ENCODE measurements at places on chromosomes 7 and 10.
A peak's percentile ranks its signal among the peaks of the same experiment; 100 is the strongest.

DNA sequence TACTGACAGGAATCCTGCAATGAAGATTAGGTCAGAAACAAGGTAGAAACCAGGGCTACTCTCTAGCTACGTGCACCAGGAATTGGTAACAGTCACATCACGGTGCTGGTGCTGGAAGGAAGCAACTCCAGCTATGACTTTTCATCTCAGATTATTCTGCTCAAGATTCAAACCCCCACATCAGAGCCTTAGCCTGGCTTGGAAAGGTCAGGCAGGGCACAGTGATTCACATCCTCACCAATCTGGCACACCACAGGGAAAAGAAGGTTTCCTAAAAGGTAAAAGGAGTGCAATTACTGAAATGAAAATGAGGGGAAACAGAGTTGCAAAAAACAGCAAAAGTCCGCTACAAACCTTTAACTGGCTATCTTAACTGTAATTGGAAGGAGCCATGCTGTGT is 240.2 kb upstream of the NPSR1 start:
- no peak for DNase-seq

- DNase-seq, result peak; percentile 24
Measured at GRCh38 chr10:119805702-119806230, 66.9 kb downstream of the MCMBP start.

GRCh38 chr7:491292-491957 is 28.2 kb downstream of the PDGFA start:
- no peak for DNase-seq

GRCh38 chr10:119285495-119286267 is 78.3 kb downstream of the GRK5 start:
- no peak for DNase-seq

- no peak for DNase-seq
Measured at GRCh38 chr7:83514977-83515376, 134.0 kb downstream of the SEMA3E start.

DNA sequence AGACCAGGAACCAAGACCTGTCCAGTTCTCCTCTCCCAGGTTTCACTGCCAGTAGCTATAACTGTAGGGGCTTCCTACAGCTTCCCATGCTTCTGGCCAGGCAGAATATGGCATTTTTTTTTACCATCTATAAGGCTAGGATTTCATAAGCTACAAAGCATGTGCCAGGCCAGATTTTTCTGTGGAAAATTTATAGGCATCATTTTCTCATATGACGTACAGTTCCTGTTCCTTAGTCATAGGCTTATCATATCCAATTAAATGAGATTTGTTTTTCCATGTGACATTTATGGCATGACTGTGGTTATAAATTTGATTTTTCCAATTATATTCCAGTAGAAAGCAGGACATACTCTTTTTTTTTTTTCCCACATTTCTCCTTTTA is 208.6 kb upstream of the NPY start:
- no peak for DNase-seq

DNA sequence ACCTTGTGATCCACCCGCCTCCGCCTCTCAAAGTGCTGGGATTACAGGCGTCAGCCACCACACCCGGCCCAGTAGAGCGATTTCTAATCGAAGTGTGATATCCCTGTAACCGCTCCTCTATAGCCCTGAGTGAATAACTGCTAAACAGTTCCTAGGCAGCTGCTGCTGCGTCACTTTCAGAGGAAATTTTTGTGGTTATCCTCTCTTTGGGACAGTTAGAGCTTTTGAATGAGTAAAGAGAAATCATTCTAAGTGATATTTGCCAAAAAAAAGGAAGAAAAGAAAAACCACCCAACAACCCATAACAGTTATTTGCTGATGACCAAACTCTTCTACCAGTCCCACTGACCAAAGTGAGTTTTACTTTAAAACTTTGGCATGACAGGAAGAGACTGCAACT is 59.9 kb downstream of the MKX start:
- DNase-seq, result no peak

- peak; percentile 21 for DNase-seq
Measured at GRCh38 chr7:156473476-156474240, 166.9 kb upstream of the RNF32 start.

DNA sequence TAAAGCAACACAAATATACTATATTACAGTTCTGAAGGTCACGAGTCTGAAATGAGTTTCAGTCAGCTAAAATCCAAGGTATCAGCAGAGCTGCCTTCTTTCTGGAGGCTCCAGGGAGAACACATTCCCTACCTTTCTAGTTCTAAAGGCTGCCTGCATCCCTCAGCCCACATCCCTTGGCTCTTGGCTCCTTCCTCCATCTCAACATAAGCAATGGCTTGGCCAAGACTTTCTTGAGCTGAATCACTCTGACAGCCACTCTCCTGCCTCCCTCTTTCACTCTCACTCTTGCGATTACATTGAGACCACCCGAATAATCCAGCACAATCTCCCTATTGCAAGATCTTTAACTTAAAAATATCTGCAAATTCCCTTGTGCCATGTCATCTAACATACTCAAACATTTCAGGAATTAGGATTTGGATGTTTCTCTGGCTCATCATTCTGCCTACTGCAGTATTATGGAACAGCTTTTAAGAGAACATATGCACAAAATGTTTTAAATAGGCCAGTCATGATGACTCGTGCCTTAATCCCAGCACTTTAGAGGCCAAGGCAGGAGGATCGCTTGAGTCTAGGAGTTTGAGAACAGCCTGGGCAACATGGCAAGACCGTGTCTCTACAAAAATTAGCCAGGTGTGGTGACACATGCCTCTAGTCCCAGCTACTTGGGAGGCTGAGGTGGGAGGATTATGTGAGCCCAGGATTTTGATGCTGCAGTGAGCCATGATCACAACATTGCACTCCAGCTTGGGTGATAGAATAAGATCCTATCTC is 144.2 kb upstream of the VSTM2A start:
- DNase-seq, result no peak

- no peak for DNase-seq
Measured at GRCh38 chr7:37405603-37406122, 43.0 kb downstream of the ELMO1 start.

DNA sequence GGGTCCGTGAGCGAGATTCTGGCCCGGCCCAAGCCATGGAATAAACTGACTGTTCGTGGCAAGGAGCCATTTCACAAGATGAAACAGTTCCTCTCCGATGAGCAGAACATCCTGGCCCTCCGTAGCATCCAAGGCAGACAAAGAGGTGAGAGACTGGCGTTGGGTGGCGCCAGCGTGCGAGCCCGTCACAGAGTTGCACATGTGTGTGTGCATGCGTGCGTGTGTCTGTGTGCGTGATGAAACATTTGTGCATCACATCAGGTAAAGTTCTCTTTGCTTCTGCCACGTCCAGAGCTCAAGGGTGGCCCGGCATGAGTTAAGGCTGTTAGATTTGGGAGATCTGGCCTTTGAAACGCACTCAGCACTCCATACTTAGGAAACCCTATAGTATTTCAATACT is 89.5 kb upstream of the SH2B2 start:
- DNase-seq, result no peak

DNA sequence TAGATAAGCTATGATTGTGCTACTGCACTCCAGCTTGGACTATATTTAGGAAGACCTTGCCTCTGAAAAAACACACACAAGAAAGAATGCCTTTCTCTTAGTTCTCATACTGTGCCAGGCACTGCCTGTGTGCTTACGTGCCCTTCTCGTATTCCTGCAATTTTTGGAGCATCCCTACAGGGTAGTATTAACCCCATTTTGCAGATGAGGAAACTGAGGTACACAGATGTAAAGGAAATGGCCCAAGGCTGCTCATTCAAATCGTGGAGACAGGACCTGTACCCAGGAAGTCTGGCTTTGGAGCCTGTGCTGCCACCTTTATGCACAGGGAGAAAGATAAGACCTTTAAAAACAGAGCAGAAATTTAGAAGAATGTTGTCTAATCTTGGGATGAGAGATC is 16.7 kb downstream of the AGAP3 start:
- no peak for DNase-seq

- peak; percentile 10 for DNase-seq
Measured at GRCh38 chr10:79608505-79609375, 2.0 kb upstream of the SFTPA1 start.

DNA sequence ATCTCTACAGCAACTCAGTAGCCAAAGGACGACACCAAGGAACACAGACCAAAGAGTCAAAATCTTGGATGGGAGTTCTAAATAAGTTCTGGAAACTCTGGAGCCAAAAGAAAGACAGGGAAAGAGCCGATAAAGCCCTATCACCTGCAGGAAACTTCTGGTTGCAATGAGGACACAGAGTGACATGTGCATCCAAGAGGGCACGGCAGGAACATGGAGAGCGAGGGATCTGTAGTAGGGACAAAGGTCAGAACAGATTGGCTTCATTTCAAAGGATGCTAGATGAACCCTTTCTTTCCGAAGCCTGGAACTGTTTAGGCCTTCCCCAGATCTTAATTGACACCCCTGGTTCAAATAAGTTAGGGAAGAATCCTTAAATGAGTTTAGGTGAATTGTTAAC is 39.5 kb downstream of the CACNA2D1 start:
- DNase-seq, result no peak

- DNase-seq, result no peak
Measured at GRCh38 chr10:105148456-105148855, 507.4 kb downstream of the SORCS3 start.

- no peak for DNase-seq
Measured at GRCh38 chr10:53597835-53598251, 825.3 kb upstream of the MBL2 start.

GRCh38 chr10:50653142-50653541 is 29.4 kb upstream of the SGMS1 start:
- DNase-seq, result peak; percentile 74

DNA sequence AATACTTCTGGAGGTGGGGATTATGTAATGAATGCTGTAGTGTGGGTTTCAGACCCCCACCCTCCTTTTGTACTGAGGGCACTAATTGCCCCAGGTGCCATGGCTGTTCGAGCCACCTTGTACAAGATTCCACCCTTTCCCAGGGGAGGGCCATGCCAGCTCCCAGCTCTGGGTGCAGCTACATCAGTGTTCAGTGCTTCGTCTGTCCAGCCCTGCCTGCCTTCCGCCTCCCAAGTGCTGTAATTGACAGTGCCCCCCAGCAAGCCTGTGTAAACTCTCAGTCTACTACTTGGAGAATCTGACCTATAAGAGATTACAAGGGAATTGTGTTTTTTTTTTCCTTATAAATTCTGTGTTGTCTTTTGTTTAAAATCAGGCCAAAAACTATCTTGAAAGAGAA is 33.0 kb downstream of the GTF2I start:
- no peak for DNase-seq

DNA sequence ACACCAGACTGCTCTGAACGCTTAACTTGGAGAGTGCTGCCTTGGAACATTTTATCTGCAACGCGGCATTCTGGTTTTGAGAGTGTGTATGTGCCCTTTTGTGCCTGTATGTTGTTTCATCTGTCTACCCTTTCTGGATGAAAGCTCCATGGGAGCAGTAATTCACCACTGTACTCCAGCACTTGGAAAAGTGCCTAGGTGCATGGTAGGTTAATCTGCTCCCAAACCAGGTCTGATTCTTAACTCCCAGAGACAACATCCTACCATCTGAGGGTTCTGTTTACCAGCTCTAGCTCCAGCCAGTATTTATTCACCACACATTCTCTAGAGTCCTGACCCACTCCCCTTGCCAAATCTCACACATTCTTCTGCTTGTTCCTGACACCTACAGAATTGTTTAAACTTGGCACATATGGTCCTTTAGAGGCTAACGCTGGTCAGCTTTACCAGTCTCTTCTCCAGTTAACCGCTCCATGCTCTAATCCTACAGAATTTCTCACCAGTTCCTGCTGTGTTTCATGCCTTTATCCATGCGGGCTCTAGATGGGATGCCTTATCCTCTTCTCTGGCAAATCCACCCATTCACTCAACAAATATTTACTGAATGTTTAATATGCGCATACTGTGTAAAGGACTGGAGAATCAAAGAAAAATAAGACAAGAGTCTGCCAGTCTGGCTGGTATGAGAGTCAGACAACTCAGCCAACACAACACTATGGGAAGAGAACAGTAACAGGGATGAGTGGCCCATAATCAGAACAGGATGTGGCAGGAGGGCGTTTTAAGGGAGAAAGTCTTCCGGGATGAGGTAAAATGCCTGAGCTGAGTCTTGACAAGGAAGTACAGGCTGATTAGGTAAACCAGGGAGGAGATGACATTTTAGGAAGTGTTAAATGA is 46.3 kb downstream of the MTPN start:
- peak; percentile 67 for DNase-seq

DNA sequence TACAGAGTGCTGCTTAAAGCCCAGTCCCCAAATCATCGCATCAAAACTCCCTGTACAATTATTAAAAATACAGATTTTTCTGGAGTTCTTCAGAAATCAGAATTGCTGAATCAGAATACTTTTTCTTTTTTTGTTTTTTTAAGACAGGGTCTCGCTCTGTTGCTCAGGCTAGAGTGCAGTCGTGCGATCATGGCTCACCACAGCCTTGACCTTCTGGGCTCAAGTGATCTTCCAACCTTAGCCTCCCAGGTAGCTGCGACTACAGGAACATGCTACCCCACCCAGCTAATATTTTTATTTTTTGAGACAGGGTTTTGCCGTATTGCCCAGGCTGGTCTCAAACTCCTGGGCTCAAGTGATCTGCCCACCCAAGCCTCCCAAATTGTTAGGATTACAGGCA is 3.9 kb downstream of the BBIP1 start:
- DNase-seq, result no peak

- peak; percentile 73 for DNase-seq
Measured at GRCh38 chr7:134730411-134730829, 49.0 kb upstream of the CALD1 start.

GRCh38 chr7:3274131-3274530 is 26.9 kb upstream of the SDK1 start:
- DNase-seq, result no peak

DNA sequence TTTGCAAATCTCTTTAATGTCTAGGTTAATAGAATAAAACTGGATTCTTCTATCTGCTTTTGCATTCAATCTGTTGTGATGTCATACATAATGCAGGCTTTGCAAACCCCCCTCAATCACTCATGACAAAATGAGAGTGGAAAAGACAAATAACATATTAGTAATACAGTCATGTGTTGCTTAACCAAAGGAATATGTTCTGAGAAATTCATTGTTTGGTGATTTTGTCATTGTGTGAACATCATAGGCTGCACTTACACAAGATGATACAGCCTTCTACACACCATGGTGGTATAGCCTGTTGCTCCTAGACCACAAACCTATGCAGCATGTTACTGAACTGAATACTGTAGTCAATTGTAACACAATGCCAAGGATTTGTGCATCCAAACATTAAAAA is 87.3 kb upstream of the SEC61G start:
- no peak for DNase-seq

GRCh38 chr7:154484406-154484805 is 432.2 kb downstream of the DPP6 start:
- no peak for DNase-seq

GRCh38 chr7:113113912-113114311 is 4.4 kb downstream of the SMIM30 start:
- no peak for DNase-seq

DNA sequence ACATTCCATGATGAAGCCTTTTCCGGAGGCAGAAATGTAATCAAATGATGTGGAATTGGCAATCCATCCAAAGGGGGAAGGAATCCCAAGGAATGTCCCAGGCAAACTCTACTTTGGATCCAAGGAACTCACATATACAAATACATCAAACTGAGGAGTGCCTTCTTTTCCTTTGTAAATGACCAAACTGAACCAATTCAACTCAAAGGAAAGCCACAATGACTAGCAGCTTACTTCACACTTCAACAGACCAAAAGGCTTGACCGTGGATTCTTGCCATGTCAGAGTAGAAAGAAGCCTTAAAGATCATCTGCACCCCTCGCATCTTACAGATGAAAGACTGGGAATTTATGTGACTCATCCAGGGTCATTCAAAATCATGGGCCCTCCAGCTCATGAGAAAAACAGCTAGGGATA is 79.7 kb upstream of the MACROH2A2 start:
- DNase-seq, result peak; percentile 53
